ENCODE measurements at places on chromosomes 7 and 10.
A peak's percentile ranks its signal among the peaks of the same experiment; 100 is the strongest.

- no peak for DNase-seq
These were observed 52.5 kb downstream of the CUX1 start for GRCh38 chr7:101869901-101870290.

DNA sequence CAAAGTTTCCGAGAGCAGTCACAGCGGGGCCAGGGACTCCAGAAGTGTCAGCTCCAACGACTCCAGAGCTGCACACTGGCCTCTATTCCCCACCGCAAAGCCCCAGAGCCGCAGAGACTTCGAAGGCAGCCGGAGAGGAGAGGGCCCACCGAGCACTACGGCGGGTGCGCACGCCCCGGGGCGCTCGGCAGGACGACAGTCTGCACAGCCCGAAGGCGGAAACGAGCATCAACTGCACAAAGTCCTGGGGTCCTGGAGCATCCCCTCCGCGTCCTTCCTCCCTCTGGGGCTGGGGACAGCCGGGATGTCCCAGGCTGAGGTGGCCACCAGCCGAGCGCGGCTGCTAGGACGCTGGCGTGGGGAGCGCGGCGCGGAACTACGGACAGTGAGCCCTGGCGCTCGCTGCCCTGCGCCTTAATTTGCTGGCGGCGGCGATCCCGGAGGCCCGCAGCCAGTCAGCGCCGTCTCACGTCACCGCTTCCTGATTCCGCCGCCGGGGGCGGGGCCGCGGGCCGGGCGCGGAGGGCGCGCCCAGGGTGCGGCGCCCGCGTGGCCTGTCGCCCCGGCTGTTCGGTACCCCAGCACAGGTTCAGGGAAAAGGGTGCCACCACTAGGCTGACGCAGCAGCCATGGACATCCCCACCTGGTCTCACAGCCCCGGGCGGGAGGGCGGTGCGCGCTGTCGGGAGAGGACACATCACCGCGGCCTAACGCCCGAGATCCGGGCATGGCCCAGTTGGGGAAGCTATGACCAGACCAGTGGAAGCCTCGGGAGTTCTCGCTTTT is at the start of gene TBX20:
TSS of gene TBX20 (minus strand) at position 391 of the 786 bp plus-strand sequence. CDS start 480 bp downstream, outside the sequence.
- no peak for DNase-seq

DNA sequence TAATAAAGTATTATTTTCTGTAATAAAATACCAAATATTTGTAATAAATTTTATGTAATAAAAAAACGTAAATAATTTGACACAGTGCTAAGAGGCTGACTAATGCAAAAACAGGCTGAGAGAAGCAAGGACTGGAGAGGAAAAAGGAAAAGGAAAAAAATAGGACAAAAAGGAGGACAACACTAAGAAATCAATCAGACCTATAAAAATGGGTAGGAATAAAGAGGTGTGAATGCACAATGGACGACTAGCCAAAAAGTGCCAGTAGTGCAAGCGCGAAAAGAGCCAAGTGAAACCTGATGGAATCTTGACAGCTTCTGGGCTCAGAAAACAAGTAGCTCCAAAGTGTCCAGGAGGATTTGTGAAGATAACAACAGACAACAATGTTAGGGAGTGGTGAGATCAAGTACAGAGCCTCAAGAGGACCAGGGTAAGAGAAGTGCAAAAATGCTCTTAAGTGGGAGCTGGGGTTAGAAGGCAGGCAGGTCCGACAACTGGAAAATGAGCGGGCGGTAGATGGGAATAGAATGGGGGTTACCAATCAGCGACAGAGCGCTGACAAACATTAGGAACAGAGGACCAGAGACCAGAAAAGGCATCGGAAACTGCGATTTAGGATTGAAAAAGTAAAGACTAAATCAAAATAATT is 1.2 kb downstream of the BRAF start:
- peak; percentile 53 for DNase-seq

DNA sequence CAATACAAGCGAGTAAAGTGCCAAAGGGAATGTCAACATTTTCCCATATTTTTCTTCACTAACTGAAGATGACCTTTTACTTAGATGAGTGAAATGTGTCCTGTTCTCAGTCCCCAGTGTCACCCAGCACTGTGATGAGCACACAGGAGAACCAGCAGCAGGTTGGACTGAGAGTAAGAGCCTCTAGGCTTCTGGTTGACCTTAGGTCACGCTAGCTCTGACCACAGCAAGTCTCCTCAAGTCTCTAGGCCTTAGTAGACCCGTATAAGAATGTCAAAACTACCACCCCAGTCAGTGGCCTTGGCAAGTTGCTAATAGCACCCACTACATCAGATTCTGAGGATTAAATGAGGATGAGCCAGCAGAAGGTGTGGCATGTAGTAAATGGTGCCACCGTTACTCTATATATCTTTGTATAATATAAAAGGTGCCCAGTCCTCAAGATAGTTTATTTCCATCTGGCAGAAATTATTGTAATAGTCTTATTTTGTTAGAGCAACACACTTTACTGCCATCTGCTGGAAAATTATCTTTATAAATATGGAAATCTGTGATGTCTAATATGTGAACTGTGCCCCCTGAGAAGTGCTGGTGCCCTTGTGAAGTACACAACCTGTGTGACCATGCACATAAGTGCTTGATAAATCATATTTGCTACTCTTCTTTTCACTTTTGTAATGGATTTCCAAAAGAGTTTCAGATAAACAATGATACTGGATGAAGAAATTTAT is 75.7 kb downstream of the SPAG6 start:
- no peak for DNase-seq

DNA sequence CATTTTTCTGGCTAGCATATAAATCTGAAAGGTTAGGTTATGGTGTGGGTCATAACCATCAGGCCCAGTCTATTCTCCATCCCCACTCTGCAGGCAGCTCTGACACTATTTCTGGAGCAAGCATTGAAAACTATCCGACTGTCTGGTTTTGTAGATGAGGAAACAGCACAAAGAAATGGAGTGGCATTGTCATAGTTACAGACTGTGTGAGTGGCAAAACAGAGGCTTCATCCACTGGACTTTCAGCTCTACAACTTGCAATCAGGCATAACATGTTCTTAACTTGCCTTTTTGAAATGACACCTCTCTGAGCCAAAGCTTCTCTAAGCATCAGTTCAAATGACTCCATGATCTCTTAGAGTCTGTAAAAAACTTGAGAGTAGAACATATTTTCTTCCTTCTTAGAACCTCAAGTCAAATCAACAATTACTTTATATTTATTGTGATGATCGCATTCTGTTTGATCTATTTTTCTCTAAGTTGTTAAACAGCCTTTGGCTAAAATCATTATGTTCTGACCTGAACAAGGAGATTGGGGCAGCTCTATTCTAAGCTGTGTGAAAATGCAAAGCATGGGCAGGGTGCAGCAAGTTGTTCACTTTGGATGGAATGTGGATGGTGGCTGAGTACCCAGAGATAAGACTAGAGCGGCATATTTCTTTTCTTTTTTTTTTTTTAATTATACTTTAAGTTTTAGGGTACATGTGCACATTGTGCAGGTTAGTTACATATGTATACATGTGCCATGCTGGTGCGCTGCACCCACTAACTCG is 68.5 kb downstream of the LRRC4 start:
- no peak for DNase-seq

GRCh38 chr10:45075216-45075615 is 74.5 kb downstream of the ZNF22 start:
- no peak for DNase-seq
